Astrocyte (in vitro differentiated cells and primary cell): ENCODE measurements at places on chromosomes 3 and 15. TPM values are rescaled to one million over a fixed set of nuclear protein-coding genes. Genes with fewer than 3 reads are reported as not detected.

Gene TGM4
- 0.18 TPM in 1 of 2 replicates, not detected in the other for total RNA-seq

Gene ITIH3
- 0.16 and 0.36 TPM in 2 replicates for total RNA-seq

Gene FEZF2
- not detected in 2 replicates for total RNA-seq

Gene TRH
- 0.14 TPM in 1 of 2 replicates, not detected in the other for total RNA-seq

Gene KNL1
- total RNA-seq = 2.0 and 3.3 TPM in 2 replicates
